Aortic smooth muscle cell (primary cell): ENCODE measurements at places on chromosomes 16 and 17. TPM values are rescaled to one million over a fixed set of nuclear protein-coding genes. Genes with fewer than 3 reads are reported as not detected.

The FTO gene
- 85.3 and 95.9 TPM in 2 replicates for total RNA-seq

The KDM8 gene
- 1.8 and 2.8 TPM in 2 replicates for total RNA-seq

The GPR142 gene
- not detected in 2 replicates for total RNA-seq

The TBX2 gene
- 72.3 and 98.3 TPM in 2 replicates for total RNA-seq

The EPX gene
- total RNA-seq = not detected in 2 replicates
